ENCODE measurements at places on chromosomes 3 and 15.

DNA sequence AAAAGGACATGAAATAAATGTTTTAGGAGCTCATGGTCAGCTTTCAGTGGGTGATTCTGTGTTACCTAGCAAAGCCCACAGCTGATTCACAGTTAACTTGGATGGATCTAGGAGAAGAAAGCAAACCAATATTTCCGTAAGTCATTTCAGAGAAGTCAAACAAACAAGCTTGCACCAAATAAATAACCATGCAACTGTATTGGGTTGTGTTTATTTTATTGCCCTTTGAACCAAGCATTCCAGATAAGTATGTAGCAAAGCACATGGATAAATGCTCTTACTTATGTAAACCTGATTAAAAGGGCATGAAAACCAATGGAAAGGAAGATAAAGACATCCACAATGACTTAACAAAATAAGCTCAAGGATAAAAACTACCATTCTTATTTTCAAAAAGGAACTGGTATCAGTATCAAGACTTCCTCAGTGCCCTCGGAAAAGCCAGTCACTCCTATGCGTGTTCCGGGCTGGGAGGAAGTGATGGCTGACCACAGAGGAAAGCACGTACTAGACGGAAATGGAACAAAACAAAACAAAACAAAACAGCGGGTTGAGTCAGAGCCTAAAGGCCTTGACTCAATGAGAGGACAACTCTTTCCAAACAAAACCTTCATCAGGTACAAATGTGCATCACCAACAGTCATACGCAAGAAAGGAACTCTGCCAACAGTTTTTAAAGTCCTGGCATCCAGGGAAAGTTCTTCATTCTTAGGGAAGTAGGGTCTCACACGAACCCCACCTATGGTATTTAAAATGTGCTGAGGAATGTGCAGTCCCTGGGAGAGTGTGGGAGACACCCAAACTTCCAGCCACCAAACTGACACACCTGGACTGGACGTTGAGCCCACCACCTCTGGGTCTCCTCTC lies 103.3 kb downstream of the SNRK start:
- peak; percentile 88 for DNase-seq

DNA sequence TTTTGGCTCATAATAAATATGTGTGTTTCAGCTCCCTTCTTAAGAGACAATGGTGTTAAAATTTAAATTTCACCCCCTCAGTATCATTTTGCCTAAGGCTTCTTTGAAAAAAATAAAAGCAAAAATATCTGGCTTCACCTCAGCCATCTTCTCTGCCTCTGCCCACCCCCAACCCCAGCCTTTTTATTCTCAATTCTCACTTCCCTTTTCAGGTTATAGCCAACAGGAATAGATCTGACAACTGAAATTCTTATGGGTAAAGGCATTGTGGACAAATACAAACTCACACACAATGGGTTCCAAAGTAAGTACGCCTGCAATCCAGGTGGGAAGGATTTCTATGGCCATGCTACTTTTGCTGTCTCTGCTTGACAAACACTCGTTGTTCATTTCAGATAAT lies 399.0 kb upstream of the ARRDC4 start:
- no peak for DNase-seq

DNA sequence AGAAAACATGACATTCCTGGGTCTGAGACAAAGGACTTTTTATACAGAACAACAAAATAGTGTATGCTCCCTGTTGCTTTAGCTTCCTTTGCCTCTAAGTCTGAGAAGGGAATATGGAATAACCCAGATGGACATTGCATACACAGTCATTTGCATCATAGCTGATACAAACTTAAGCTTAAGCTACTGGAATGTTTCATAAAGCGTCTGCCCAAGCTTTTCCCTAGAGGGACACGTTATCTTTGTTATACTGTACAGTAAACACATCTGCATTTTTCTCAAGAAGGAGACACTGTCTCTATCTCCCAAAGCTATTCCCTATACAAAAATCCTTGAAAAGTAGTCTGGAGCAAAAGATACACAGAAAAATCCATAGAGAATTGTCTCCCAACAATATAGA lies 775.0 kb downstream of the DIPK2A start:
- DNase-seq = no peak

- no peak for DNase-seq
These were observed 3.0 kb upstream of the TKT start for GRCh38 chr3:53258600-53259426.

Data from activated CD4-positive, alpha-beta T cell treated with anti-CD3 and anti-CD28 coated beads, Interleukin-2, Interleukin-6, amounts not matched to agents 100 ng/mL and 50 ng/mL, durations not matched to agents 16 hours and 8 hours (primary cell).